ENCODE measurements at places on chromosomes 12 and 14.

- no peak for DNase-seq
Measured at GRCh38 chr12:68591734-68592418, 18.8 kb upstream of the RAP1B start.

GRCh38 chr12:71125515-71125914 is 32.3 kb downstream of the TSPAN8 start:
- DNase-seq, result no peak

- DNase-seq, result no peak
Measured at GRCh38 chr14:96999654-97000155, 202.5 kb downstream of the VRK1 start.

DNA sequence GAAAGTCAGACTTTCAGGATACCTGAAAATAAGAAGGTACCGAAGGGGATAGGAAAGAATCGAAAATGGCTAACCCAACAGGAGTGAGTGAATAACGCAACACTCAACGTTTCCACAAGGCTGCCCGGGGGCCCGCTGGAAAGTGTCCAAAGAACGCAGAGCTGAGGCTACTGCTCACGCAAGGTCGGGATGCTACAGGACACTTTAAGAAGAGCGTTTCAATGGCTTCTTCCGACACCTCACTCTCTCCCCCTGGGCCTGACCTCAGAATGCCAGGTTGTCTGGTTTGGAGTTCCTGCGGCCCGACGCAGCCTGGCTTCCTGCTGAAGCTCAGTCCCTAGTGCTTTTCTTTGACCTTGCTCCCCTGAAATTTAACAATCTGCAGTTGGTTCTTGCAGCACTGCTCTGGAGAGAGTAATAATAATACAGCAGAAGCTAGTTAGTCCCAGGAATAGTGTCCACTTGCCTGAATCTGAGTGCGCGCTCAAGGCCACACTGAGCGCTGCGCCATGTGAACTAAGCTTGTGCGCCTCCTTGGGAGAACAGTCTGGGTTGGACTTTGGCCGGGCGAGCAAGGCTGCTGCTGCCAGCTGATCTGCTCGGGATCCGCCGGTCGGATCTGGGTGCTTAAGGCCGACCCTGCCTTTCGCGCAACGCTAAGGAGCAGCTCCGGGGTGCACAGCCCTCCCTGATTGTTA is 2.0 kb upstream of the ALX1 start:
- peak; percentile 67 for DNase-seq

DNA sequence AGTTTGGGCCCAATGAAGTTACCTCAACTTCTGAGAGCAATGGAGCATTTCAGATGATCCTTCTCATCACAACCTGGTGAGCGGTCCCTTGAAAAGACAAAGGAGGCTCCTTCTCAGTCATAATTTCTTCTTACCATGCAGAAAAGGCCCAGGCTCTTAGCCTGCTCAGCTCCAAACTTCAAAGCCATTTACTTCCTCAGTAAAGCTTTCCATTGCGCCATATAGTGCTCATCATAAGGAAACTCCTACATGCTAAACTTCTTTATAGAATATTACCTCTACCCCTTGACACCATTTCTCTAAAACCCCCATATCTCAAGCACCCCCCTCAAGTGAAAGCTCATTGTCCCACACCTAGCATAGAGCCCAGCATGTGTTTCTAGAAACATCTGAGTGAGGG is 127.1 kb downstream of the GTF2A1 start:
- DNase-seq, result no peak

DNA sequence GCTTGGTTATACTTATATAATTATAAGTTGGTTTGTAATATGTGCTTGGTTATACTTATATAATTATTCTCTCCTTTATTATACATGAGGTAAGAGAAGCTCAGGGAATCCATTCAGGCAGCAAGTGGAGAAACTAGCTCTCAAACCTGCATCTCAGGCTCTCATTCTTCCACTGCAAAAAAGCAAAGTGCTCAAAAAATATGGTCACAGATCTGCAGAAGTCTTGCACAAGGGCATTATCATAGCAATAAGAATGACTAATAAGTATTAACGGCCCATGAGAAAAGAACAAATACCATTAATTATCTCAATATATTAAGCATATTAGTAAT is 476 bp upstream of the TRAFD1 start:
- DNase-seq, result no peak

DNA sequence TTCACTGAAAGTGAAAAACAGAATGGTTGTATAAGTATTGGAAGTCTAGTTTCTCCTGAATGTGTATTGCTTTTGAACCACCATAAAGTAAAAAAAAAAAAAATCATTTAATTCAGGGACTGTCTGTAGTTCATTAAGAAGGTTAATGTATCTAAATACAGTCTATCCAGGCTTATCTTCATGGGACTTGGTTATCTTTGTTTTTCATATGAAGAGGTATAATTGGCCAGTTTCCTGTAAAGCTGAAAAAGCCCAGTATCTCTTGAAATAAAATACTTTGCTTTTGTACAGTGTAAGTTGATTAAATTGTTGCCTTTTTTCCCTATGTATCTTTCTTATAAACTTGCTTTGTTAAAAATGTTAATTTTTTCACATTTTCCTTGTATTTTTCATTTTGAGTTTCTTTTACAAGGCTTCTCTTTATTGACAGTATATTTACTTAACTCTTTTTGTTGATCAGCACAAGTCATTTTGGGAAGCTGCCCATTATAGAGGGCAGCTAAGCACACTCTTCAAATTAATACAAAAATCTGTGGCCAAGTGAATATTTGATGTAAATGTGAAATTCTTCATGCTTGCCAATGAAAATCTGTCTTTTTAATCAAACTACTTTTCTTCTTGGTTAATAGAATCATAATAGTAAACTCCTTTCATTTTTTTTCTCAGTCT is 156.0 kb downstream of the TMTC3 start:
- no peak for DNase-seq

DNA sequence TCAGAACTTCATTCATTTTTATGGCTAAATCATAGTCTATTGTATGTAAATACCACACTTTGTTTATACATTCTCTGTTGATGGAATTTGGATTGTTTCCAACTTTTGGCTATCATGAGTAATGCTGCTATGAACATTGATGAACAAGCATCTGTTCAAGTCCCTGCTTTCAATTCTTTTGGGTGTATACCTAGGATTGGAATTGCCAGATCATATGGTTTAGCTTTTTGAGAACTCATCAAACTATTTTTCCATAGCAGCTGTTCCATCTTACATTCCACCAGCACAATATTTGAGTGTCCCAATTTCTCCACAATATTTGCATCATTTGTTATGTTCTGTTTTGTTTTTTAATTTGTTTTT is 52.3 kb upstream of the CCND2 start:
- DNase-seq, result no peak

DNA sequence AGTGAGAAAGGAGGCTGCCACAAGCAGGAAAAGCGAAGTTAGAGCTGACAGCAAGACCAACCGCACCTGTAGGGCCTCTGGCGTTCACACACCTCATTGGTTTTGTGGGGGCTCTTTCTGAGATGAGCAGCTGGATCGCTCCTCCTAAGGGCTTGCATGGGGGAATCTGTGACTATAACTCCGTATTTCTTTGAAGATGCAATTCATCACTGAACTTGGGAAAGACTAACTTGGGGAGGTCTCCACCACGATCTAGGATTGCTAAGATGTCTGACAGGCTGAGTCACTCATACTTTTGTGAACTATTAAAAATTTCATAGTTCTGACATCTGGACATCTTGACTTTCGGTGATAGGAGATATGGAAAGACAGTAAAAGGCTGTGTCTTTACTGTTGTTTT is 173.6 kb downstream of the ETV6 start:
- DNase-seq, result no peak

GRCh38 chr14:94998110-94998509 is 159.2 kb downstream of the DICER1 start:
- no peak for DNase-seq

DNA sequence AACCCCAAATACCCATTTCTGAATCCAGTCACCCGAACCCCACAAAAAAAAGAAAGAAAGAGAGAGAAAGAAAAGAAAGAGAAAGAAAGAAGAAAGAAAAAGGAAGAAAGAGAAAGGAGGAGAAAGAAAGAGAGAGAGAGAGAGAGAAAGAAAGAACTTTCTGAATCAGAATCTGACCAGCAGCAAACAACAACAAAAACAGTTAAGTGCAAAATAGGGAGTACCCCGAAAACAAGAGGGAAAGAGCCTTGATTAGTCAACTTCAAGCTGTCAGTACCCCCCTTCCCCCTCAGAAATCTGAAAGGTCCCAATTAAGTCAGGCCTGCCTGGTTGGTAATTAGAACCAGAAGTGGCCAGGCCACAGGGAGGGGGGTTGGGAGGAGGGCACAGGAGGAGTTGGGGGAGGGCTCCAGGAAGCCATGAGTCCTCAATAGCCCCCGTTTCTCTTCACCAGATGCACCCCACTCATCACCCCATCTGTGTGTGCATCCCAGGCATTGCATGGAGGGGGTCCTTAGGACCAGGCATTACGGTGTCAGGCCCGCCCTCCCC is 9.8 kb downstream of the RARG start:
- DNase-seq, result no peak

- DNase-seq, result peak; percentile 92
Measured at GRCh38 chr14:29805415-29806123, 122.1 kb downstream of the PRKD1 start.

DNA sequence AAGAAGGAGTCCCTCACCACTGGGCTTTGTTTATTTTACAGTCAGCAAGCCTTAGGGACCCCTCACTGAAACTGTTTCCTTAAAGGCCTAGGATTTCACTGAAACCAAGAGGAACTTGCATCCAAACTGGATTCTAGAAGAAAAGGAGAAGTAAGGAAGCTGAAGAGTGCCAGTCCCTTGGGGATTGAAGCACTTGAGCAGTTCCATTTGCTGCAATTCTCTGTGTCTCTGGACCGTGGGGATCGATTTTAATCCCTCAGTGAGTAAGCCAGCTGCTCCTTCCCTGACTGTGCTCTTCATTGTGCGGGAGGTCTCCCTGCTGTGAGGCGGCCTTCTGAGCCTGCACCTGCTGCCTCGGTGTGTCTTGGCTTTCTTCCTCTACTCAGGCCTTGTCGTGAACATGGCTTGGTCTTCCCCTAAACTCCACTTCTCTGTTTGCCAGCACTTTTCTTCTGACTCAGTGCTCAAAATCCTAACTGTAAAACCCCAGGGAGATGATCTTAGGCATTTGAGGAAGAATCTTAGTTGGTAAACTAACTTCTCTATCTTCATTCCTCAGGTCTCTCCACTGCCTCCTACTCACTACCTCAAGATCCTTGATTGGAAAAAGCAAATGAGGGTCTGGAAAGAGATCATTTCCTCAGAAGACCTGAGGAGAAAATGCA is 132.6 kb downstream of the SLC38A6 start:
- DNase-seq, result no peak

DNA sequence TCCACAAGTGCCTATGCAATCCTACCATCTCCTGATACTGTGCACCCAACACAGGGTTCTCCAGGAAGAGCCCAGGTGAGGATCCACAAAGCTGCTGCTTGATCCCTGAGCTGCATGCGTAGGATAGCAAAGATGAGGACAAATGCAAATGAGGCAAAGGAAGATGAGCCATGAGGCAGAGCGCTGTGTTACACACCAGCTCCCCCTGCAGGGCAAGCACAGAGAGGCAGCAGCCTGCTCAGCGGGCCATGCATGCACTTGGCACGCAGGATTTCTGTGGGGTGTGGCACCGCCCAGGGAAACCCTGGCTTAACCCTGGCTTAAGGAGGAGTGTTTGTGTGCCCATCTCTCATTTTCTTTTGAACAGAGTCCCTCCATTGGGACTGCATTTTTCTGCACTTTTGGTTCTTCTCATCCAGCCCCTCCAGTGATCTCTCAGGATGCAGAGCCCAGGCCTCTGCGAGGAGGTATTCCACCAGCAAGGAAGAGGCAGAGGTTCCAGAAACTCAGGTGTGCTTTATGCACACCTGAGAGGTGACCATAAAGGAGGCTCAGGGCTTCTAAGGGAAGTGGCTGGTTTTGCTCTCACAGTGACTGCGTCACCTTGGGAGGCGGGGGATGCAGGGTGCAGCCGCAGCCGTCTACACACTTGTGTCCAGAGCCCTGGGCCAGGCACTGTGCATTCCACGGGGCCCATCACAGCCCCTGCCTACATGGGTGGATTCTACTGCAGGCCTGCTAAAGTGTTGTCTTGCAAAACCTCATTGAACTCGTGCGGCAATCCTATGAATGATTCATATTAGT is 973.3 kb upstream of the TMEM132C start:
- DNase-seq, result peak; percentile 67

DNA sequence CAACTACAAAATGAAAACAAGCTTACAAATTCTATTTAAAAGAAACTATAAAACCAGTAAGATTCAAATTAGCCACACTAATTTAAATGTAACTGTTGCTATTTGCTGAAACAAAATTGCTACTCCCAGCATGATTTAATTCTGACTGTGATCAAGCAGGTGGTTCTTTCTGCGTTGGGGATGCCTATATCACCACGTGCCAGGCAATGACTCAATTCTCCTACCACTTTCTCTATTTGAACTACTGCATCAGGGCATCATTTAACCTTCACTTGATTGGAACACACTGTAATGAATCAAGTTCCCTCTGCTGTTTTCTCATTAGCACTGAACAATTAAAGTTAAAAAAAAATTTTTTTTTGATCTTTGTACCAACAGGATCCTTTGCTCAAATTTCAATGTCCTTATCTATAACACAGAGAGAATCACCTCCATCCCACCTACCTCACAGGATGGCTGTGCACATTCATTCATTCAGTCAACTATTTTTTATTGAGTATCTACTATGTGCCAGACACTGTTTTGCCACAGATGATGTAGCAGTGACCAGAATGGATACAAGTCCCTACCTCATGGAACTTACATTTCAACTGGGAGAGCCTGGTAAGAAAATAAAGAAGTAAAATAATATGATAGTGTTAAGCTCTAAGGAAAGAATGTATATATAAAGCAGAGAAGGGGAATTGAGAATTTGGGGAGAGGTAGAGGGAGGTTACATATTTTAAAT is 8.0 kb upstream of the ACTN1 start:
- no peak for DNase-seq

GRCh38 chr14:73700325-73700724 is 13.9 kb downstream of the PNMA1 start:
- DNase-seq, result no peak

DNA sequence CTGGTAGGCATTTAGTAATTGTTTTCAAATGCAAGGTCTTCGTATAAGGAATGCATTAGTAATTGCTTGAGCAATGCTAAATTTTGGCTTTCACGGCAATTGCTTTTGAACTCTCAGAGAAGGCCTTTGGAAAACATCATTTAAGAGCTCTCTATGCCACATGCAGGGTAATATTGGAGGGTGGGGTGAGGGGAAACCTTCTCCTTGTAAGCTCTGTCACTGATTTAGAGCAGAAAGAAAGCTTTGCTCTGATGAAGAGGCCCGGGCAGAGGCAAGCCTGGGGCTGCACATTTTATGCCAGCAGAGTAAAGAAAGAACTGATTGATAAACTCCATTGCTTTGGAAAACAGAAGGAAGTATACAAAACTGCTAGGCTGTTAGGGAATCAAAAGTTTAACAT is 70.9 kb downstream of the TRIM9 start:
- DNase-seq, result no peak

DNA sequence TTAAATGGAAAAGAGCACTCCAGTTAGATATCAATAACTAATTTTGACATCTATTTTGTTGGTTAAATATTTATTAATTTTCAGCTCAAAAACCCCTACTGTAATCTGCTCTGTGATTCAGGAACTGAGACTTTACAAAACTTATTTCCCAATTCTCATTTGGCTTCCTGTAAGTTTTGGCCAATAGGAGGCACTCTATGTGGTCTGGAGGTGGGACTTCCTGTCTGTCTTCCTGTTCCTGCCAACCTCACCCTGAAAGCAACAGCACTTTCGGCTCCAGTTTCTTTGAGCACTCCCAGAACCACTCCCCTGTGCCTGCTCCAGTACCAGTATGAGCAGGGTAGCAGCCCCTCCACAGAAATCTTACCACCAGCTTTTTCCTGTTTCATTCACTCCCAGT is 1027.0 kb downstream of the VRK1 start:
- no peak for DNase-seq

- DNase-seq, result no peak
Measured at GRCh38 chr12:110739488-110739887, 3.2 kb downstream of the PPP1CC start.

All from mesendoderm (in vitro differentiated cells).